ENCODE measurements at places on chromosomes 5 and 9.

DNA sequence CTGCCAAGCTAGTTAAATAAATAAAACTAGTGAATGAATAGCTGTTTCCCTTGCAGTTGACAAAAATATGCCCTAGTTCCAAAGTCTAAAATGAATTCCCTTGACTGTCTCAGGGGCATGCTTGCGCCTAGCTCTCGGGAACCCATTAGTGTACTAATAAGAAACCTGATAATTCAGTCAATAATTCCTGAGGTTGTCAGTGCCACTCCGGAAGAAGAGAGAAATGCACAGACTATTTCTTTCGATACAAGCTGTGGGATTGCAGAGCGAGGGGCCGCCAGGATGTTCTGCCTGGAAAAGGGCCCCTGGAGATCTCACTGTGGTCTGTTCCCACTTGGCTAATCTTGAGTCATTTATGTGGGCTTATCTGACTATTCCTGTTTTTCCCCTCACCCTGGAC lies 56.4 kb upstream of the LARP1 start:
- DNase-seq = no peak

GRCh38 chr5:74199005-74199404 lies 441.5 kb downstream of the ENC1 start:
- DNase-seq = peak; percentile 40

- no peak for DNase-seq
These were observed 52.7 kb upstream of the IFNK start for GRCh38 chr9:27471366-27471765.

DNA sequence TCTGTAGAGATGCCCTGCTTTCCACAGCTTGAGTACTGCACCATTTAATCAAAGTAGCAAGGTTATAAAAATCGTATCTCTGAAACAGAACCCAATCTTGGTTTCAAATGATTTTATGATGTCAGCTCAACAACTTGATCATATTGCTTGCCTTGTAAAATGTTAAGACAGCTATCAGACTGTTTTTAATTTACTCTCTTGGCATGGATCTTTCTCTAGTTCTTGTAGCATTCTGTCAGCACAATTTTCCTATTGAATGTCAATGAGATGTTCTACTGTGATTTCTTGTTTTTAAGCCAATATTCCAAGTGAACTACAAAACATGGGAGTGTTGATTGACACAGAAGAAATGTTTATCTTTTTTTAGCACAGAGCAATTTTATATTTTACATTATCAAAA lies 313.4 kb downstream of the CDH12 start:
- DNase-seq = no peak

- no peak for DNase-seq
These were observed 19.5 kb upstream of the SNAPC3 start for GRCh38 chr9:15403155-15403554.

Data from fibroblast of the aortic adventitia (primary cell).